ENCODE measurements at places on chromosomes 3 and 15.

- DNase-seq, result peak; percentile 66
Observed at GRCh38 chr3:79521221-79521848, 246.5 kb downstream of the ROBO1 start.

GRCh38 chr15:89976246-89976600 lies 24.9 kb upstream of the ZNF710 start:
- no peak for DNase-seq

DNA sequence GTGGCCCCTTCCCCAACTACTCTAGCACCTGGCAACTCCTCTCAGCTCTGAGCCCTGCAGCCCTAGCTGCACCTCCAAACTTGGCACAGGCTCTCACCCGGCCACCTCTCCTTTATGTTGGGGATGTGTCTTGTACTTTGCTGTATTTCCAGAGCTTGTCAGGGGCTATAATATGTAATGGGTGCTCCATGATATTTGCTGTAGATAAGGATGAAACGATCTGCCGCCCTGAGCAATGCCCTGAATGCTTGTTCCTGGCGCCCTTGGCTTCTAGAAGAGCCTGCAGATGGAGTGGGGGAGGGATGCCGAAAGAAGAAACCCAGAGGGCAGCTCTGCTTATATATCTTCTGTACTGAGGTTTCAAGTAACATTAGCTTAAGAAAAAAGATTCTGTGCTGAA lies 35.9 kb upstream of the ZBTB38 start:
- DNase-seq, result no peak

DNA sequence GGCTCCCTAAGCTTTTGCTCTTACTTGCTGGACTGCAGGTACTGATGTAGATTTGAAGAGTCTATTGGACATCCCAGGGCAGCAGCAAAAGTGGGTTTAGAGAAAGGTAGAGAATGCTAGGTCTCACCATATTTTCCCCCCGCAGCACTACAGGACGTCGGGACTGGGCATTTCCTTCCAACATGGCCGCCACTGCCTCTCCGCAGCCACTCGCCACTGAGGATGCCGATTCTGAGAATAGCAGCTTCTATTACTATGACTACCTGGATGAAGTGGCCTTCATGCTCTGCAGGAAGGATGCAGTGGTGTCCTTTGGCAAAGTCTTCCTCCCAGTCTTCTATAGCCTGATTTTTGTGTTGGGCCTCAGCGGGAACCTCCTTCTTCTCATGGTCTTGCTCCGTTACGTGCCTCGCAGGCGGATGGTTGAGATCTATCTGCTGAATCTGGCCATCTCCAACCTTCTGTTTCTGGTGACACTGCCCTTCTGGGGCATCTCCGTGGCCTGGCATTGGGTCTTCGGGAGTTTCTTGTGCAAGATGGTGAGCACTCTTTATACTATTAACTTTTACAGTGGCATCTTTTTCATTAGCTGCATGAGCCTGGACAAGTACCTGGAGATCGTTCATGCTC lies 11.2 kb downstream of the CYP8B1 start:
- DNase-seq, result no peak

- no peak for DNase-seq
Observed at GRCh38 chr3:99071096-99071495, 169.6 kb upstream of the DCBLD2 start.

GRCh38 chr3:57059411-57059810 lies 1.1 kb upstream of the SPATA12 start:
- no peak for DNase-seq

DNA sequence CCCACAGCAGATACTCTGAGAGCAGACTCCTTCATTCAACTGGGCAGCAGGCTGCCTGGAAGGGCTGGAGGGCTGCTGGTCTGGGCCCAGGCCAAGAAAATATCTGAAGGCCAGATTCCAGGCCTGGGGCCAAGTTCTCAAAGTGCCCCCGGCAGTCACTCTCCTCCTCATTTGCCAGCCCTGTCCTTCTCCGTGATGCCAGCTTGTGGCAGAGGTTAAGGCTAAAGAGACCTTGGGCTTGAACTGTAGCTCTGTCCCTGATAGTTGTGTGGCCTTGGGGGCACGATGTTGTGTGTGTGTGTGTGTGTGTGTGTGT lies 39.0 kb downstream of the FAM3D start:
- DNase-seq, result peak; percentile 49

GRCh38 chr15:59400103-59400813 lies 27.6 kb upstream of the MYO1E start:
- DNase-seq, result no peak

DNA sequence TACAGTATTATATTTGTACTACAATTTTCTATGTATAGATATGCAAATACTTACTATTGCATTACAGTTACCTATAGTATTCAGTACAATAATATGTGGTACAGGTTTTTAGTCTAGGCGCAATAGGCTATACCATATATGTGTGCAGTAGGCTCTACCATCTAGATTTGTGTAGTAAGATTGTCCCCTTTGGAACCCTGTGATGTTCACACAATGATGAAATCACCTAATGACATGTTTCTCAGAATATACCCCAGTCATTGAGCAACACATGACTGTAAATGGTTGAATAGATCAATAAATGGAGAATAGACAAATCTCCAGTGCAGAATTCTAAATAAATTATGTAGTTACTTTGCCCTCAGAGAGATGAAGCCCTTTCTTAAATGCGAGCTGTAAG lies 17.6 kb upstream of the TMC3 start:
- DNase-seq, result no peak

DNA sequence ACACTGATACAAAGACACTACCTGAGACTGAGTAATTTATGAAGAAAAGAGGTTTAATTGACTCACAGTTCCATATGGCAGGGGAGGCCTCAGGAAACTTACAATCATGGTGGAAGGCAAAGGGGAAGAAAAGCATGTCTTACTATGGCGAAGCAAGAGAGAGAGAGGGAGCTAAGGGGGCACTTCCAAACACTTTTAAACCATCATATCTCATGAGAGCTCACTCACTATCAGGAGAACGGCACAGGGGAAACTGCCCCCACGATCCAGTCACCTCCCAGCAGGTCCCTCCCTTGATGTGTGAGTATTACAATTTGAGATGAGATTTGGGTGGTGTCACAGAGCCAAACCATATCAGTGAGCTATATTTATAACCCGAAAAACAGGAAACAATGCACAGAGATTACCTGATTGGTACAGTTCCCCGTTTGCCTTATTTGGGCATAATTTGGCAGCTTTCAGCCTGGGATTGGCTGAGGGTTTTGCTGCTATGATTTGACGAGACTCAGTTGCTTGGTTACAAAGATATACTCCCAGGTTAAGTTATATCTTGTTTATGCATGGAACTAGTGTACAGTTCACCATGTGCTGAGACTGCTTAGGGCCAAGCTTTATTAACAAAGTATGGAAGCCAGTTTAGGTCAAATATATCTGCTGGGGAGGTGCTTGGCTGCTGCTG lies 184.2 kb downstream of the NR2F2 start:
- DNase-seq, result peak; percentile 2

DNA sequence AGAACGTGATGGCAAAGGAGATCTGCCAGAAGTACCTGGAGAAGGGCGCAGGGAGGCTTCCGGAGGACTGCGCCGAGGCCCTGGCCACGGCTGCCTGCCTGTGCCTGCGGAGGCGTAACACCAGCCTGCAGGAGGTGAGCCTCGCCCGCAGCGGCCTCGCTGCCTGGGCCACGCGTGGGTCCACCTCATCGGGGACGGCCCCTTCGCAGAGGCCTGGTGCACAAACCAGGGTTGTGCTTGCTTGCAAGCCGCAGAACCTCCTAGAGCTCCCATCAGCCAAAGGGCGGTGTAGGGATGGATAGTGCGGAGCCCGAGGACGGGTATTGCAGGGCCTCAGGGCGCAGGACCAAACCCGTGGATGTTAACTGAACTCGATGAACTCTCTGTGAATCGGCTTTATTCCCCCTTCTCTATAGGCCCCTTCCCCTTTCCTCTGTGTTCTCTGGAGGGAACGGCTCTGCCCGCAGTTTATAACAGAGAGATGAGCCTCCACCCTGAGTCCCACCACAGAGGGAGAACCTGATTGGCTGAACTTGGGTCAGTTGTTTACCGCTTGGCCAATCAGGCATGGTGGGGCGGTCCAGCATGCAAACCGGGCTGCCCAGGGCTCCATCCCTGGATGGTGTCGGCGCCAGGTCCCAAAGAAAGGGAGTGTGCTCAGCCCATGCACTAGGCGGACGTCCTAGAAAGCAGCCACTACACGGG lies 13.6 kb upstream of the TATDN2 start:
- DNase-seq, result no peak

GRCh38 chr15:88645171-88646087 lies 6.6 kb downstream of the ISG20 start:
- DNase-seq, result no peak

DNA sequence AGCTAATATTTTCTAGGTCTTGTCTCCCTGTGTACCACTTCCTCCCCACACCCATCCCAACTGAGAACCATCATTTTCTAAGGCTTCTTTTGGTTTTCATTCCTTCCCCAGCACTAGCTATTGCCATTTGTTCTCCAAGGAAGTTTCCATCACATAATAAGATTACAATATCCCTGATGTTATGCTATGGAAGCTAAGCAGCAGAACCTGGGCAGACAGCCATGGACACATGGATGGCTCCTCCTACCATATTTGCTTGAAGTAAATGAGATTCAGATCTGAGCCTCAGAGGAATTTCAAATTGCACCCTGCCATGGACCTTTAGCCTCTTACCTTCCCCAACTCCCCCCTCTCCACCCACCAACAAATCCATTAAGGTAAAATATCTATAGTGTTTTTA lies 31.5 kb downstream of the GASK1A start:
- DNase-seq, result no peak

DNA sequence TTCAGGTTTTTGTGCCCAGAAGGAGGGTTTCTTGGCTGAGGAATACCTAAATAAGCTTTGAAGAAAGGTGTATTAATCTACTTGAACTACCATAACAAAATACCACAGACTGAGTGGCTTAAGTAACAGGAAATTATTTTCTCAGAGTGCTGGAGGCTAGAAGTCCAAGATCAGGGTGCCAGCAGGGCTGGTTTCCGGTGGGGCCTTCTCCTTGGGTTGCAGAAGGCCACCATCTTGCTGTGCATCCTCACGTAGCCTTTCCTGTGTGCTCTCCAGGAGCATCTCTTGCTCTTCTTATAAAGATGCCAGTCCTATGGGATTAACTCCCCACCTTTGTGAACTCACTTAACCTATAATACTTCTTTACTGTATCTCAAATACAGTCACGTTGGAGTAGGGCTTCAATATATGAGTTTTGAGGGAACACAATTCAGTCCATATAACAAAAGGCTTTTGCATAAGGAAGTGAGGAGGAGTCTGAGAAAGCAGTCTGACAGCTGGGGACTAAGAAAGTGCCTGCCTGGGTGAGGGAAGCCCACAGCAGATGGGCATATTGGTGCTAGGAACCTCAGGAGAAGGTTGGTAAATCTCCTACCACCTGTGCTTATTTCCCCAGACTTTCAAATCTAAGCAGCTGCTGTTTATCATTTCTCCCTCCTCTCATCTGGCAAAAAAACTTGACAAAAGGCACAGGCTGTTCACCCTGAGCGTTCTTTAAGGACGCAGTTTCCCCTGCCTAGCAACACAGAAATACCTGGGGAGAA lies 89.6 kb upstream of the CBLB start:
- DNase-seq, result no peak

DNA sequence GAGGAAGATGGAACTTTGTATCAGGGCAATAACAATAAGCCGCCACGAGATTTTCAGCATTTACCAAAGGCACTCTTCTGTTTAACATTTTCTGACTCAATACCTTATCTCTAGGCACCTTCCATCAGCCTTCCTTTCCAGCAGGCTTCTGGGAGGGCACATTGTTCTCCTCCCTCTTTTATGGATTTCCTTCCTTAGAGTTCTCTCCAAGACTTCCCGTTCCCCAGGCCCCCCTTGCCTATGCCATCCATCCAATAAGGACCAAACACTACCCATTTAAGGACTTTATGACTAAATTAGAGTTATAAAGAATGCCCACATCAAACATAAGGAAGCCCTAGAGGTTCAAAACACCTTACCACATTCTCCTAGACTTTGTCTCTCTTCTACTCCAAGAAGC lies 71.0 kb upstream of the ACP3 start:
- no peak for DNase-seq

DNA sequence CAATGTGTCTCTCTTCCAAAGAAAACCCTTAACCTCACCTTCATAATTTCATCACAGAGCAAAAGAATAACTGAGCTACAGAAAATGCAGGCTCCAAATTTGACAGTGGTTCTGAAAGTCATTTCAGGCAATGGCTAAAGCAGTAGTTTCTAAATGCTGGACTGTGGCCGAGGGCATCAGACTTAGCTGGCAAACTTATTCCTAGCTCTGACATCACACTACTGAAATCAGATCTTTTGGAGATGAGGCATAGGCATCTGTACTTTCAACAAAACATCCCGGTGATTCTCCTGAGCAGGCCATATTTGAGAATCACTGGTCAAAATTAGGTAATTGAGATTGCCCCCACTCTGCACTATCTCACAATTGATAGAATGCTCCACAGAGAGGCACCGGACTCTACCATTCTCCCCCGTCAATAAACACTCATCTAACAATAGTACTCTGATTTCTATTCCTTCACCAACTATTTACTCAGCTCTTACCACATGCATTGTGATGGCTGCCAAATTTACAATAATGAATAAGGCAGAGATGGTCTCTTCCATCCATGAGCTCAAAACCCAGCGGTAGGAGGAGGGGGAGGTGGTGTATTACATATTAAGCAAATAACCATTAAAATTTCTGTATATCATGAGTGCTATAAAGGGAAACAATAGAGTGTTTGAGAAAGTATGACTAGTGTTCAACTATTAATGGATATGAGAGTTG lies 57.3 kb upstream of the SPRED1 start:
- DNase-seq, result no peak

- DNase-seq, result peak; percentile 36
Observed at GRCh38 chr15:80844011-80844732, 65.0 kb downstream of the CEMIP start.

DNA sequence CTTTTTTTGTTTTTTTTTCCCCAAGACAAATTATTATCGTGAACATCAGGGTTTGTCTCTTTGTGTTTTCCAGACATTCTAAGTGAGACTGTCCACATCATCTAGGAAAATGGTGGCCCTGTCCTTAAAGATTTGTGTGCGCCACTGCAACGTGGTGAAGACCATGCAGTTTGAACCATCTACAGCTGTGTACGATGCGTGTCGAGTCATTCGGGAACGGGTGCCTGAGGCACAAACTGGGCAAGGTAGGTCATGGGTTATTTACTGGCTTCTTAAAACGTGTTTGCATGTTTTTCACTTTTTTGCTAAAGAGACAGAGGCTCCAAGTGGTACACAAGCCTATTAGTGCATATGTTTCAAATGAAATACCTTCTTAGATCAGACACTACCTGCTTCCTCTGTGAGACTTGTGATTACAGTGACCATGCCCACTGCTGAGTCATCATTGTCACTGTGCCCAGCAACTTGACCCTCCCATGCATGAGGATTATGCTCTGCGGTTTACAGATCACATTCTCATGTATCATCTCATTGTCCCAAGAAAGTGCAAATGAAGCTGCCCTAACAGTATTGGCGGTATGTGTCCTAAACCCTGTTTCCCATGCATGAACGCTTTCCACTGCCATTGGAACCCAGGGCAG lies 395.2 kb upstream of the TPM1 start:
- DNase-seq, result peak; percentile 47

Measured in fibroblast of pulmonary artery (primary cell).